ENCODE measurements at places on chromosomes 3 and 15.

GRCh38 chr3:46669191-46669999 is 24.1 kb downstream of the ALS2CL start:
- peak; percentile 38 for DNase-seq

DNA sequence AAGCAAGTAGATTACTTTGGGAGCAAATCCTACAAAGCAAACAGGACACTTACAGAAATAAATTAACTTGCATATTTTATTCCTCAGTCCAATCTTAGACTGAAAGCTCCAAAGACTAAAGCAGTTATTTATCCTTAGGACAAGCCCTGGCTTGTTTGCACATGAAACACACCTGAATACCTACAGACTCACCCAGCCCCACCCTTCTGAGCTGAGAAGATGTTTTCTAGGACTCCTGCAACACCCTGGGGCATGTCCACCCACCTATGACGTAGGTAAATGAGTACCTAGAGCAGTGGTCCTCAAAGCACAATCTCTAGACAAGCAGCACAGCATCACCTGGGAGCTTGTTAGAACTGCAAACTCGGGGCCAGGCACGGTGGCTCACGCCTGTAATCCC is 80.8 kb downstream of the ANXA2 start:
- no peak for DNase-seq

- DNase-seq, result no peak
Measured at GRCh38 chr3:87084868-87085267, 93.9 kb upstream of the VGLL3 start.

GRCh38 chr3:18044971-18045880 is 302.8 kb upstream of the TBC1D5 start:
- no peak for DNase-seq

- no peak for DNase-seq
Measured at GRCh38 chr3:188021041-188021440, 132.9 kb upstream of the LPP start.

GRCh38 chr3:49465270-49466034 is 4.6 kb upstream of the DAG1 start:
- DNase-seq, result no peak

DNA sequence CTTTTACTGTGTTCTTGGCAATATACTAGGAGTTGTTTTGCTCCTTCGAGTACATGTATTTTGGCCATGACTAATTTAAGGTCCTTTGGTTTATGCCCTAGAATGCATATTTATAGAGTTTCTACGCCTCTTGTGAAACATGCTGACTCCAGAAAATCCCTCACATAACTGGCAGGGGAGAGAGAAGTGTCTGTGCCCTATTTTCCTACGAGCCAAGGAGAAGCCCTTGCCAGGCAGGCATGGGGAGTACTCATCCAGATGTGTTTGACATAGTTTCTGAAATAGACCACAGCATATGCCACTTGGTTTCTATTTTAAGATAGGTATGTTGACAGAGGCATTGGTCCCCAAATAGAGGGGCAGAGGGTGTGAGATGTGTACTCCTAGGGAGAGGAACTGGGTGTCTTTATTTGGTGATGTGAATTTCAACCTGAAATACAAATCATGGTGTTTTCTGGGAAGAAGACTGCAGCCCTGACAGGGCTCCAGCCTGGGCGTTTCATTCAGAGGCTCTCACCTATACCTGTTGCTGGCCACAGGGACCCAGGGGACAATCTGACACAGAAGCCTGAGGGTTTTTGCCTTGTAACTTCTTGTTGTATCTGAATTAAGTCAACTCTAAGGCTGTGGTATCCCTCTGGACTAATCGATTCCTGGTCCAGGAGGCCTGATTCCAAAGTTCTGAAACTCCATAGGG is 267.8 kb upstream of the C2CD4B start:
- no peak for DNase-seq

DNA sequence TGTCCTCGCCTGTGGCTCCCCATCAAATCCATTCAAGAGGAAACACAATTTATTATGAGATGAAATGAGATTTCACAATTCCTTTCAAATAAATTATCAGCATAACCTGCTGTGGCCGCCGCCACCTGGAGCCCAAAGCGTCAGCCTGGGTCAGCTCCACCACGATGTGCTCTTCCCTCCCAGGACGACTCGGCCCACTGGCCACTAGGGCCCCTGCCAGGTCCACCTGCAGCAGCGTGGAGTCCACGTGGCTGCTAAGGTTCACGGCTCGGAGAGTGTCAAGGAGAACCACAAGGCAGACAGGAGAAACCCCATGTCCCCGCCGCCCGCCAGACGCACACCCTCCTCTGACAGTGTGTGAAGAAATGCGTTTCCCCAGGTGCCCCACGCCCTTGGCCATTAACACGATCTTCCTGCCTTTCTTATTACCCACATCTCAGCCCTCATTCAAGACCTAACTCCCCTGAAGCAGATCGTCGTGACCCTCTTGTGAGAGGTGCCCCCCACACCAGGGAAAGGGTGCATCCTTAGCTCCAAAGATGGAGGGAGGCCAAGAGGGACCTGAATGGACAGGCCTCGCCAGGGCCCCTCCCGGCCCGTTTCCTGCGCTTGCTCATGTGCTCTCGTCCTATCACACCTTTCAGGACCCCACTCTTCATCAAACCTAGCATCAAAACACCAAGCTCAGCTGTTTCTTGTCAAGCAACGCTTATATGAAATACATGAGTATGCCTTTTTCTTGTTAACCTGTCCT is 80.6 kb downstream of the OCA2 start:
- DNase-seq, result no peak

DNA sequence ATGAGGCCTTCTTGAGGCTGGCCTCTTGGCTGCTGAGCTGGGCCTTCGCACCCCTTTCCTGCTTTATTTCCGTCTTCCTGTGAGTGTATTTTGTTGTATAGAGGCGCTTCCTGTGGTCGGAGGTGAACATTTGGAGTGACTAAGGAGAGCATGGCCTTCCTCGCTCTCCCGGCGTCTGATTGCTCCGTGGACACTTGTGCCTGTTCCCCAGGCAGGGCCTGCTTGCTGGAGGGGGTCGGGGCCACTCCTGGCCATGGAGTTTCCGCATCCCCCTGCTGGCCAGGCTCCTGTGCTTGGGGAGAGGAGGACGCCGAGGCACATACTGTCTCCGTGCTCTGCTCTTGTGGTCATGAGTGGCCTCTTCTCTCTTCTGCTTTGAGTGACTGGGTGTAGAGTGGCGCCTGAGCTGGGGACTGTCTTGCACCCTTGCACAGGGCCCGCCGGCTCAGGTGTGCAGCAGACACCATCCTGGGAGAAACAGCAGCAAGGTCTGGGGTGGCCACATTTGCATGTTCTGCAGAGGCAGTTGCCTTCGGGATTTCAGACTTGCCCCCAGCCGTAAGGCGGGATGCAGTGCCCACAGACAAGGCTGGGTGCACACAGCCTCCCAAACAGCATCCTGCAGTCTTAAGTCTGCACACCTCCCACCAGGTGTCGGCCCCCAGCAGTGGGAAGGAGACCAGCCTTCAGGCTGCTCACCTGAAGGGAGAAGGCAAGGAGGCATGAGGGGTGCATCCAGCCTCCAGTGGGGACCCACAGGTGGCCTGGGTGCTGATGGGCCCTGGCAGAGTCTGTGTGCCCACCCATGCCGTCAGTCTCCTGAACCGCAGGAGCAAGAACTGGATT is 16.4 kb downstream of the KLF13 start:
- DNase-seq, result no peak

DNA sequence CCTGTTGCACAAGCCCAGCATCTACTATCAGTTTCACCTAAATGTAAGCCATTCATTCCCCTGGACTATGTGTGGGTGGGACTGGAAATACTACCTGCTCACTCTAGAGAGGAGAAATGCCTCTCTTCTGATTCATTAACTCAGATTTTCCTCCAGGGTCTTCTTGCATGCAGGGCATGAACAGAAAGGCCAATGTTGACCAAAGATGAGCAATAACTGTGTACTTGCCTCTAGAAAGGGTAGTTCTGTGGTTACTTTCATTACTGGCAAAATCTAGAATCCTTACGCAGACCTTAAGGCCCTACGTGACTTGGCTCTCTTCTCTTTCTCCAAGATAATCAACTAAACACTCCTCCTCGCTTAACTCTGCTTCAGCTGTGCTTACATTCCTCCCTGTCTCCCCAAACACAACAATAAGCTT is 81.4 kb upstream of the PSMD6 start:
- DNase-seq, result no peak

DNA sequence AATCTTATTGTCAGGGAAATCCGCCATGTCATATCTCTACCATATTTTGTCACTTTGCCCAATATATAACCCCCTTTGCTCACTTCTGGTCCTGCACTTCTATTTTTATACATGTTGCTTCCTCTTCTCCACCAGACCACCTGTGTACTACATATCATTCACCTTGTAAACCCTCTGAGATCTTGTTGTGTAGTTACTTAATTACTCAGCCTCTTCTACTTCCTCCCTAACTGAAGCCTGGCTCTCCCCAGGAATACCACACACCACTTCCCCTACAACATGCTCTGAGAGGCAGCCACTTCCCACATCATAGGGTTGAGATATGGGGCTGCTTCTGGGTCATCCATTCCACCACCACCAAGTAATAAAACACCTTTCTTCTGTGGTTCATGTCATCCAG is 10.0 kb downstream of the HEXA start:
- DNase-seq, result no peak

- no peak for DNase-seq
Measured at GRCh38 chr15:85282504-85283115, 97.8 kb upstream of the AKAP13 start.

DNA sequence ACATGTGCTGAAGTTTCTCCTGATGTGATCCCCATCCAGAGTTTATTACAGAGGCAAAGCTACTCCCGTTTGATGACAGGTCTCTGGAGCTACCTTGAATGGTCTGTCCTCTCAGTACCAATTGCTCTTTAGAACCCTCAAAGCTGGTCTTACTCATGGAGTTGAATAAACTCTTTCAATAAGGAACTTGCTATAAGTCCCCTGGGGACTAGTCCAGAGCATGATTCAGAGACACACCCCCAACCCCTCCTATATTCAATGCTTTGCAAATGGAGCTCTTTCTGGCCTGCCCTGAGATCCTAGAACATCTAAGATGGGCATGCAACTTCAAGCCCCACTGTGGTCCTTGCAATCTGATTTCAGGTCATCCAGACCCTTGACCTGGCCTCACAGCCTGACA is 23.9 kb upstream of the TPM1 start:
- DNase-seq, result no peak

GRCh38 chr15:69530991-69531664 is 78.5 kb downstream of the RPLP1 start:
- DNase-seq, result no peak

GRCh38 chr15:63334821-63335220 is 46.8 kb downstream of the CA12 start:
- DNase-seq, result no peak

DNA sequence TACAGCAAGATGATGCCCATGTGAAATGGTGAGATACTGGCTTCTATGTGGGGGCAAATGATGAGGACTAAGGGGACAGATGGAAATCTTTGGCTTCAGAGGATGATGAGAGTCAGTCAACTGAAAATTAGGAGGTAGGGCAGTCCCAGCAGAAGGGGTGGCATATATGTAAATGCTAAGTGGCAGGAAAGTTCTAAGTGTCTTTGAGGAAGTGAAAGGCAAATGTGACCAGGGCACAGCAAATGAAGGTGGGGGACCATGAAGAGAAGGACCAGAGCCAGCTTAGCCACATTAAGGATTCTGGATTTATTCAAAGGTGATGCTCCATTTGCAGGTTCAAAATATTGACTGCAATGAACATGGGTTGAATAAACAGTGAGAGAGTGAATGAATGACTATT is 29.2 kb upstream of the LIMD1 start:
- DNase-seq, result no peak

DNA sequence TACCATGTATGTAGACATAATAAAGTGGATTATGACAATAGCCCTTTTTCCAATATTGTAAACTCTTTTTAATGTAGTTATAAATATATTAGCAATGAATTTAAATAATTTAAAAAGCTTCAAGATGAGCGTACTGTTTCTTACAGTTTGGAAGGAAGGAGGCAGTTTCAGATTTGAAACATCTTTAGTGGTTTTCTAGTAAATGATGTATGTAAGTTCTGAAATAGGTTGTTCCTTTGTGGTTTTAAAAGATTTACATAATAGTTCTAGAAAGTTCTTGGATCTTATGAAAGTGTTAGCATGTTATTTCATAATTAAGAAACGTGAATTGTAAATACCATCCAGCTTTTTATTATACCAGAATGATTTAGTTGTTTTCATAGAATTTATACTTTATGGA is 16.0 kb downstream of the DNAJC19 start:
- no peak for DNase-seq
